ENCODE measurements at places on chromosomes 13 and 19.

- no peak for DNase-seq
Observed at GRCh38 chr13:49814551-49815270, 22.2 kb upstream of the KPNA3 start.

GRCh38 chr13:96822895-96823294, 171.4 kb downstream of the OXGR1 start:
- DNase-seq: no peak

GRCh38 chr19:41934849-41935374, 6.7 kb upstream of the ERFL start:
- no peak for DNase-seq

DNA sequence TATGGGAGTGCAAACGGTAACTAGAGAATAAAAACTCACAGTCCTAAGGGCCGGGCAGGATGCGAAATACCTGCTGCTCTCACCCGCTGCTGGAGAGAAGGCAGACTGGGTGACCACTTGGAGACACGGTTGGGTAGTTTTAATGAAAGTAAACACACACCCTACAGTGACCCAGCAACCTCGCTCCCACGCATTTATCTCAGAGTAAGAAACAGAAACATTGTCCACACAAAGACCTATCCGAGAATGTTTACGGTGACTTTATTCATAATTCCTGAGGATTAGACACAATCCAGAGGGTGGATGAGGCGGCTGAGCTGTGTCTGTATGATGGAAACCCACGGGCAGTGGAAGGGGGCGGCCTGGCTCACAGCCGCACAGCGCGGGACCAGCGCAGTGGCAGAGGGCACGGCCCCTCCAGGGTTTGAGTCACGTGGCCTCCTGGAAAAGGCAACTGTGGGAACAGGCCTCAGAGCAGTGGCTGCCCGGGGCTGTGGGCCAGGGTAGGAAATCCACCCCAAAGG, 73.5 kb upstream of the C13orf46 start:
- peak; percentile 44 for DNase-seq

DNA sequence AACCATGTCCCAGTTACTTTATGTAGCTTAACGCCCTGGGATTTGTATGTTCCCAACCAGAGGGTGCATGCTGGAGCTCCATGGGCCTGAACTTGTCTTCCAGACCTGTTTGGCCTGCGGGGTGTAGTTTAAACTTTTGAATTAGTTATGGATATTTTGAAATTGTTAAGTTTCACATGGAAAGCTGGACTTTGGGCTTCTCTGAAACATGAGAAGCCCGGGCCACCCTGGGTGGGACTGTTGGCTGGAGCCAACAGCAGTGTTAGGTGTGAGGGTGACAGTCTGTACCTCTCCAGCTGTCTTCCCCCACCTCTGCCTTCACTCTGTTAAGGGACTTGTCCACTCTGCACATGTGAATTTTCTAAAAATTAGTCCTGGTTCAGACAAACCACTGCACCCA, 1.6 kb downstream of the UBE2L5 start:
- no peak for DNase-seq

- peak; percentile 8 for DNase-seq
Observed at GRCh38 chr19:3275583-3276340, 51.3 kb downstream of the CELF5 start.

DNA sequence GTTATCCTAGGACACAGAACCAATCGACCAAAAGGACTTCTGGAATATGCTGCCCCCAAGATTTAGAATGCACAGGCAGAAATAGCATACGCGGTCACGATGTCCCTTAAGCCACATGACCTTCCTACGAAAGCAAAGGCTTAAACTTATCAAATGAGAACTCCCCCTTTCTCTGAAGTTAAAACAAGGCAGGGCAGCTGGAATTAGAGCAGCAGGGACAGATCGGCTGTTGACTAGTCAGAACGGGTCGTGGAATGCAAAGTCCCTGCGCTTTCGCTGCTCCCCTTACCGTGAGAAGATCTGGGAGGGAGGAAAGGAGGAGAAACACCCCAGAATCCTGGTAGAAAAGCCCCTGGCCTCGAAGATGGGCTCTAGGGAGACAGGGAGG, 799 bp upstream of the USPL1 start:
- DNase-seq: peak; percentile 92

- DNase-seq: peak; percentile 53
Observed at GRCh38 chr13:110640591-110641029, 25.3 kb downstream of the NAXD start.

- DNase-seq: no peak
Observed at GRCh38 chr19:11209839-11210655, 12.7 kb upstream of the KANK2 start.

- DNase-seq: no peak
Observed at GRCh38 chr13:71082631-71083030, 784.4 kb downstream of the DACH1 start.

DNA sequence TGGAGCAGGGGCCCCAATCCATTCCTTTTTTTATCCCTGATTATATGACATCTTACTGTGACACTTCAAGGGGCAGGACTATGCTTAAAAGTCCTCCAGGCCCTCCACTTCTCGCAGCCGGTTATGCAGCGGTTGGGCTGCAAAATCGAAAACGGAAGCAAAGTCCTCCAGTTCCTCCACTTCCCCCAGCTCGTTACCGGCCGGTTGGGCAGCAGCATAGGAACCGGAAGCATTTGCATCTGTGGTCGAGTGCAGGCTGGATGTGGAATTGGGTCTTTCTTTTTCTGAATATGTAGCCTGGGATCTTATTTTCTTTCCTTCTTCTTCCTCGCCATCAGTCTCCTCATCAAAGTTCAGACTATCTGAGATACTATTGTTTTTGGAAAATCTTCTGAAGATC, 46.1 kb downstream of the OXGR1 start:
- DNase-seq: no peak

DNA sequence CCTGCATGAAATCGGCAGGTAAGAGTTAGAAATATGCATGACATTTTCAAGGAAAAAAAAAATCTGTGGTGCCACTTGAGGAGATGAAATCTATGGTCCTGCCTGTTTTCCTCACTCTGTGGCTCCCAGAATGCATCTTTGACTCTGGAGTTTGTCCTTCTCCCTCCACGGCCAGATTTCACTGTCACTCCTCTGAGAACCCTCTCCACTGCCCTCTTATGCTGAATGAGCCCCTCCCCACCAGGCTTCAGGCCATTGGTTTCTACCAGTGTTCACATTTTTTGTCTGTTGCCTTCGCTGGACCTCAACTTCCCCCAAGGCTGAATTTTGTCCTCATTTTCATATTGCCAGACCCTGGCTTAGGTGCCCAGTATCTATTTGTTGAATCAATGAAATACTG, 235.0 kb downstream of the ZIC5 start:
- no peak for DNase-seq

- DNase-seq: no peak
Observed at GRCh38 chr19:10001899-10002298, 8.4 kb downstream of the COL5A3 start.

DNA sequence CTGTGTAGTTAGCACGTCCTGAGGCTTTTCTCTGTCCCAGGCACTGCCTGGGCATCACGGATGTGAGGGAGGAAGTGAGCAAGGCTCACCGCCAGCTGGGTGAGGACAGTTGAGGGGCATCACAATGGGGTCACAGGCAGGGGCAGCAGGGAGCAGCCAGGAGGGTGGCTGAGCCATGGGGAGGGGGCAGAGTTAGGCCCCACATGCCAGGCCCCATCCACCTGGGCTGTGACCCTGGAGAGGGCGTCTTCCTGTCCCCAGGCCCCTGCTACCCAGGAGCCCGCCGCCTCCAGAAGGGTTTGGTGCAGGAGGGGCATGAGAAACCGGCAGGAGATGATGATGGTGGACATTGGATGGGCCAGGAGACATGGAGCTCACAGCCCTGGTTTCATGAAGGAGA, 56.8 kb upstream of the F7 start:
- no peak for DNase-seq

DNA sequence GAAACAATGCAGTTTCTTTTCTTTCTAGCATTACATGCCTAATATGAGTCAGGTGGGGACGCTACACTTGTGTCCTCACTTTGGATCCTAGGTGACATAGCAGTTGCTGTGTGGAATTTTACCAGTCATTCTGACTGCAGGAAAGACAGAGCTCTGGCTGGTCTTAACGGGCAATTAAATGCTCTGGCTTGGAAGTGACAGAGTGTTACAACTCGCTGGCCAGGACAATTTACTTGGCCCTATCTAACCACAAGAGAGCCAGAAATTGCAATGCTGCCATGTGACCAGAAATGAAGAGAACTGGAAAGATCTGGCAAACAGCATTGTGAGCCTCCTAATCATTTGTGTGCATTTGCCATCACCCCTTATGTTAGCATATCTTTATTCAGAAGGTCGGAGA, 351.1 kb downstream of the DCT start:
- DNase-seq: peak; percentile 60

GRCh38 chr13:23695711-23696464, 125.7 kb downstream of the TNFRSF19 start:
- DNase-seq: no peak

GRCh38 chr13:30486230-30487074, 20.7 kb upstream of the HMGB1 start:
- peak; percentile 37 for DNase-seq

- DNase-seq: no peak
Observed at GRCh38 chr13:70964124-70964523, 855.9 kb upstream of the KLHL1 start.

- DNase-seq: no peak
Observed at GRCh38 chr13:39892721-39893685, 237.5 kb downstream of the COG6 start.

DNA sequence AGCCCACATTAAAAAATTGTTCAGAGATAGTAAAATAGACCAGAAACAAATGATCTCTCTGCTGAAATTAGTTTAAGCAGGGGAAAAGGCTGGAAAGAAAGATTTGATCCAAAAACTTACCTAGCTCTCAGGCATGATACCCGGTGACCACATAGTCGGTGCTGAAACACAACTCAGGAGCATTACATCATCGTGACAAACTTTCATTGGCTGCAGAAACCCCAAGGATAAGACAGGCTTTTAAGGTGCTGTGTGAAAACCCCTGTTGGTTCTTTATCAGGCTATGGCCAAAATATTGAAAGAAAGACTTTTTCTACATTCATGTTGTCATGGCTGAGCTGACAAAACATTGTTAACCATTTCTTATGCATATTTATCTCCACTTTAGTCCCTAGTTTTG, 171.7 kb upstream of the KLF12 start:
- DNase-seq: no peak

DNA sequence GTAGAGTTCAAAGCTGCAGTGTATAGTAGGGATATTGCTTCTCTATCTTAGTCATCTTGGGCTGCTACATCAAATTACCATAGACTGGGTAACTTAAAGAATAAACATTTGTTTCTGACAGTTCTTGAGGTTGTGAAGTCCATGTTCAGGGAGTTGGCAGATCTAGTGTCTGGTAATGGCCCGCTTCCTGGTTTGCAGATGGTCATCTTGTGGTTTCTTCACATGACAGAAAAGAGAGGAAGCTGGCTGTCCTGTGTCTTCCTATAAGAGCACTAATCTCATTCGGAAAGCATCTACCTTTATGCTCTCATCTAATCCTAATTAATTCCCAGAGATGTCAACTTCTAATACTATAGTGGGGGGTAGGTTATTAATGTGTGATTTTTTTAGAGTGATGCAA, 6.2 kb downstream of the ZNF763 start:
- no peak for DNase-seq

GRCh38 chr13:95367309-95367843, 66.1 kb upstream of the ABCC4 start:
- no peak for DNase-seq

GRCh38 chr19:4645718-4646117, 6.4 kb downstream of the TNFAIP8L1 start:
- no peak for DNase-seq

DNA sequence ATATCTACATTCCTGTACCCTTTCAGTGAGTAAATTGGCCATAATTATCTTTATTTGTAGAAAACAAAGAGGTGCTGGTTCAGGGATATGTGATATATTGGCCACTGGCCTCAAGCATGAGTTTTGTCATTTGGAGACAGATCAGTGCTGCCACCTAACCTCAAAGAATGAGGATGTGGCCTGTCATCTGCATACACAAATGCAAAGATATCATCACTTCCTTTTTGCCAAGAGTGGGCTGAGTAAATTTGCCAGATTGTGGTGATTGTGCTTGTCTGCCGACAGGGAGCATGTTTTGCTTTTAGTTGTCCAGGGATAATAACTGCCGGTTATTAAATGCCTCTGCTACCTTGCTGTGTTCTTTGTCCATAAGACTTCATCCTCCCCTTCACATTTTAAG, 44.2 kb downstream of the WASF3 start:
- DNase-seq: peak; percentile 49

DNA sequence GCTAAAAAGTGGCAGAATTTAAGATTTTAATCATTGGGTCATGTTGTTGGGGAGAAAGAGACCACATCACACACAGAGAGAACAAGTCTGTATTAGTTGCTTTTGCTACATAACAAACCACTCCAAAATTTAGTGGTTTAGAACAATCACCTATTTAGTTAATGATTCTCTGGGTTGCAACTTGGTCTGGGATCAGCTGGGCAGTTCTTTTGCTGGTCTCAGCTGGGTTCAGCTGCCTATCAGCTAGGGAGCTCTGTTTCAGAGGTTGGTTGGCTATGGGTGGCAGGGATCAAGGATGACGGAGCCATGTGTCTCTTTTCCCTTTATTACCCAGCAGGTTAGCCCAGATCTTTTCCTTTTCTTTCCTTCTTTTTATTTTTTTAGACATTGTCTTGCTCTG, 8.9 kb downstream of the PINLYP start:
- DNase-seq: no peak

DNA sequence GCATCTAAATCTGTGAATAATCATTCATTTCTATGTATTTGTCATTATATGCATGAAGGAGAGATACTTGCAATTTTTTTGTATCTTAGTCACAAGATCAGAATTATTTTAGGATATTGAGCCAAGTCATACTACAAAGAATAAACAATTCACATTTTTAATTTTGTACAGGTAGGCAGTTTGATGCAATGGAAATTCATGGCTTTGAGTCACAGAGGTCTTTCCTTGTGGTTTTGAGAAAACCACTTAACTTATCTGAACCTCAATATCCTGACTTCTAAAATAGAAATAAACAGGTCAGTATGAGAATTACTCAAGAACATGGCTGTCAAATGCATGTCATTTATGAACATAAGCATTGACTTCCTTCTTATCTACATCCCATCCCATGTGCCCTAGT, 221.4 kb upstream of the SLC10A2 start:
- DNase-seq: peak; percentile 84

DNA sequence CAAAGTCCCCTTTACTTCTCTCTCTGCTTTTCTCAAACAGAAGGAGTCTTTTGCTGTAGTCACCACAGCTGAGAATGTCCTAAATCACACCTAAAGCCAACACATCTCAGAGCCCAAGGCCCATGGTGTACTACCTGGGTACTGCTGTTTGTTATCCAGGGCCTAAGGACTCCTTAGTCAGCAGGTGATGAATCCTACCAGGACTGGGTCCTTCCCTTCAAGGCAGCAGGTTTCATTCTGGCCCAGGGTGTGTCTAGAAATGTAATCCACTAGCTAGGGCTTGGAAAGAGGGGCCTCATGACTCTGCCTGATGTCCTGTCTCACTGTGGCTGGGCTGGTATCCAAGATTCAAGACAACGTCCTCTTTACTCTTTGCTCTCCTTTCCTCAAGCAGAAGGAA, 36.2 kb upstream of the ENOX1 start:
- no peak for DNase-seq

DNA sequence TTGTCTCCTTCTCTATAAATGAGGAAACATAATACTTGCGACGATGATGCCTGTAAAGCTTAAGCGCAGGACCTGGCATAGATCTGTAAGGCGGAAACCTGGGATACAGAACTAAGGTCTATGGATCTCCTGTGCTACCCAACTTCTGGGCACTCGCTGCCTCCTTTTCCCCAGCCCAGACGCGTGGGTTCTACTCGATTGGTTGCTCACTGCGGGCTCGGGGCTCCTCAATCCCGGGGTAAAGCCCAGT, 615 bp upstream of the PSMC4 start:
- no peak for DNase-seq

- no peak for DNase-seq
Observed at GRCh38 chr19:11887234-11887610, 360 bp upstream of the ZNF69 start.

Data from astrocyte (in vitro differentiated cells and primary cell).